Stimulated activated CD8-positive, alpha-beta memory T cell treated with anti-CD3 and anti-CD28 coated beads, Interleukin-15, amount 100 ng/mL, for 1 hour (primary cell): ENCODE measurements at places on chromosomes 16 and 17.

GRCh38 chr16:529012-529575 lies 1.6 kb downstream of the CAPN15 start:
- DNase-seq: no peak

GRCh38 chr17:36851250-36851649 lies 86.0 kb upstream of the LHX1 start:
- DNase-seq: no peak

- no peak for DNase-seq
These were observed 166.5 kb upstream of the PLCG2 start for GRCh38 chr16:81612351-81613163.

DNA sequence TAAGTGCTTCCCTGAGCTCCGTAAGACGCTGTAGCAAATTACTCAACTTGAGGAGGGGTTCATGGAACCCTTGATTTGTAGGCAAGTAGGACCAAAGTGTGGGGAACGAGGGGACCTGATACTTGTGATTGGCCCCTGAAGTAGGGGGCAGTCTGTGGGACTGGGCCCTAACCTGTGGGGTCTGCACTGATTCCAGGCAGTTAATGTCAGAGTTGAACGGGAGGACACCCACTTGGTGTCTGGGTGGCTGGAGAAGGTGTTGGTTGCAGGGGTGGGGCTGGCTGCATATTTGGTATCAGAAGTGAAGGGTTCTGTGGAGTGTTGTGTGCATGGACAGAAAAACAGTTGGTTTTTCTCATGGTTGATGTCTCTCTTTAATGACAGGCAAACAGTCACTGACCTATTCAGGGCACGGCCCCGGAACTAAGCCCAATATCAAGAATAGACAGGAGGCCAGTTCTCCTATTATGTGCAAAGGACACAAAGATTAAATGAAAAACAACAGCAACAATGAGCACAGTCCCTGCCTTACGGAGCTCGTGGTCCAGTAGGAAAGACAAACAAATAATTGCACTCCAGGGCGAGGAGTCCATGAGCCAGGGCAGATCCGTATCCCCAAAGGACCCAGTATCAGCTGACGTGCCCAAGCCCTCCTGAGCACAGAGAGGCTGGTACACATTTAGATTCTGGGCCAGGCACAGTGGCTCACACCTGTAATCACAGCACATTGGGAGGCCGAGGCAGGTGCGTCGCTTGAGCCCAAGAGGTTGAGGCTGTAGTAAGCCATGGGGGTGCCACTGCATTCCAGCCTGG lies 19.2 kb downstream of the MXRA7 start:
- DNase-seq: no peak
